CD4-positive, alpha-beta T cell treated with Interleukin-12 subunit alpha and Interleukin-12 subunit beta, for 1 hour (primary cell): ENCODE measurements at places on chromosomes 13 and 19.

DNA sequence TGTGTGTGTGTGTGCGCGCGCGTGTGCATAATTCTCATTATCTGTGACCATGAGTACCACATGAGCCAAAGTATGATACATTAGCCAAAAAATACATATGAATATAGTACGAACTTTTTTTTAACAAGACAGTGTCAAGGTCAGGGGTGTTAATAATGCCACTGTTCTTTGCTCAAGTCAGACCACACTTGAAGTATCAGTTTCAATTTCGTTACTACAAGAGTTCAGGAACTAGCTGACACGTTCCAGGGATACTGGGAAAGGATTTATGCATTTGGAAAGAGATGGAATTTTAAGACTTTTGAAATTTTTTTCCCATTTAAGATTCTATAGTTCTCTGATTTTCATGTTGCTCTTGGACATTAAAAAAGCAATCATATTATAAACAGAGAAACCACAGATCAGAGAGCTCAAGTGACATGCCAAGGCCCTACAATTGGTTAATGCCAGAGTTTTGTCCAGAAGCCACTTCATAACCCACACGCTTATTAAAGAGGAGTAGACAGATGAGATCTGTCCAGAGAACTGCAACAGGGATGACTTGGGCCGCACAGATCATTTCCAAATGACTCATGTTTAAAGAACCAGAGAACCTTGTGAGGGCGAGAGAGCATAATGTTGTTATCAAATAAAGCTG is 718.8 kb upstream of the SGCG start:
- DNase-seq = no peak

- DNase-seq = no peak
Measured at GRCh38 chr13:73248711-73249580, 190.1 kb downstream of the KLF5 start.

DNA sequence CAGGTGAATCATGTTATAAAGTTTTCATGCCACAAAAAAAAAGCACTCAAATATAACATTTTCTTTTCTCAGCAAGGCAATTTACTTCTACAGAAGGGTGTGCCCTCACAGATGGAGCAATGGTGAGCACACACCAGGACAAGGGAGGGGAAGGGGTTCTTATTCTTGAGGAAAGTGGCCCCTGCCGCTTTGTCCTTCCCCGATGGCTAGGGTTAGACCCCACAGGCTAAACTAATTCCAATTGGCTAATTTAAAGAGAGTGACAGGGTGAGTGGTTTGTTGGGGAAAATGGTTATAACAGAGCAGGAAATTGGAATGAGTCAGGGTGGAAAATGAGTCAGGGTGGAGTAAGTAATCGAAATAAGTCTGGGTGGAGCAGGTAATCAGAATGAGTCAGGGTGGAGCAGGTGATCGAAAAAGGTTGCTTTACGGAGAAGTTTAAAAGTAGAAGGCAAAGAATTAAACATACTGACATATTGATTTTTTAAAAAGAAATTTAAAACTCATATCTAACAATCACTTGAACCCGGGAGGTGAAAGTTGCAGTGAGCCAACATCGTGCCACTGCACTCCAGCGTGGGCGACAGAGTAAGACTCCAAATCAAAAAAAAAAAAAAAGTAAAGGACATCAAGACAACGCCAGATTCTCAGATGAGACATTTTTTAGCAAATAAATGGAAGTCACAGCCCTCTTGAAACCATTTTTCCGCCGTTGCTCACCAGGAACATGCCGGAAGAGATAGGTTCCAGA is 813 bp downstream of the ZNF562 start:
- DNase-seq = no peak

- DNase-seq = no peak
Measured at GRCh38 chr13:48437371-48437770, 24.5 kb upstream of the LPAR6 start.

- no peak for DNase-seq
Measured at GRCh38 chr19:40740747-40741146, 9.5 kb downstream of the ACTMAP start.

GRCh38 chr13:34201050-34201913 is 383.3 kb downstream of the RFC3 start:
- DNase-seq = no peak

DNA sequence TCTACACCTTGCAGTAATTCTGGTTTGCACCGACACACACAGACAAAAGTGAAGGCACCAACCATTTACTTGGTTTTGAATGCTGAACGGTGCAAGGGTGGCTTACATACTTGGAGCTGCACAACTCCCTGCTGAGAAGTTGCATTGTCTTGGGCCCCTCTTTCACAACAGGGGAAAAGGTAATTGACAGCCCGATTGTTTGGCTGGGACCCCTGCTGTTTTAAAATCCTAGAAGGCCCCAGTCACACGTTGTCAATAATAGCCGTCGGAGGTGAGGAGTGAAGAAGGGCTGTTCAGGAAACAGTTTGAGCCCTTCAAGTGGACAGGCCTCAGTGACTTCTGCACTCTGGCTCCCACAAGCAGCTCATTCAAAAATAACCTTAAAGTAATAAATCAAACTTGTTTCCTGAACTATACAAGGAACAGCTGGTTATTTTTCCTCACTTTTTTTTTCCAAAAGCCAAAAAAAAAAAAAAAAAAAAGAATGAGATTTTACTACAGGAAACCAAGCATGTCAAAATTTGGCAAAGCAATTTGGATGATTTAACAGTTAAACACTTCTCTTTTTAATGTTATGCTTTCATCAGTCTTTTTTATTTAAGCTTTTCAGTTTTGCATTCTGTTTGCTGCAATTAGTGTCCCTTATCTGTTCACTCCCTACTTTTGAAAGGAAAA is 19.0 kb upstream of the SPRY2 start:
- DNase-seq = no peak

- no peak for DNase-seq
Measured at GRCh38 chr19:33590224-33590623, 31.5 kb upstream of the CHST8 start.

DNA sequence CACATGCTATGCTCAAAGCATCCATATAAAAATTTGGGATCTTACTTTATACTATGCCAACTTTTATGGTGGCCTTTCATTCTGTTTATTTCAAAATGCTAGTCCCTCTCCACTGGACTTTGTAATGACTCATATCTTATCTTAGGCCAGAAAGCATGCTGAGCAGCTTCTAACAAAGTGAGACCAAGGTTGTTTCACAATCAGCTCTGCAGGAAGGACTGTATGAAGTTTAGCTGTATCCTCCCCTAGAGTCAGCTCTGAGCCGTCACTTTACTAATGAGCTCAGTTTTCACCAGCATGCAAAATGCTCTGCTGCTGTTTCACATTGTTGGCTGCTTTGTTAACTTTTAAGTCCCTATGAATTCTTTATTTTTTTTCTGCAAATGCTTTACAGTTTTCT is 1608.8 kb downstream of the OLFM4 start:
- no peak for DNase-seq

DNA sequence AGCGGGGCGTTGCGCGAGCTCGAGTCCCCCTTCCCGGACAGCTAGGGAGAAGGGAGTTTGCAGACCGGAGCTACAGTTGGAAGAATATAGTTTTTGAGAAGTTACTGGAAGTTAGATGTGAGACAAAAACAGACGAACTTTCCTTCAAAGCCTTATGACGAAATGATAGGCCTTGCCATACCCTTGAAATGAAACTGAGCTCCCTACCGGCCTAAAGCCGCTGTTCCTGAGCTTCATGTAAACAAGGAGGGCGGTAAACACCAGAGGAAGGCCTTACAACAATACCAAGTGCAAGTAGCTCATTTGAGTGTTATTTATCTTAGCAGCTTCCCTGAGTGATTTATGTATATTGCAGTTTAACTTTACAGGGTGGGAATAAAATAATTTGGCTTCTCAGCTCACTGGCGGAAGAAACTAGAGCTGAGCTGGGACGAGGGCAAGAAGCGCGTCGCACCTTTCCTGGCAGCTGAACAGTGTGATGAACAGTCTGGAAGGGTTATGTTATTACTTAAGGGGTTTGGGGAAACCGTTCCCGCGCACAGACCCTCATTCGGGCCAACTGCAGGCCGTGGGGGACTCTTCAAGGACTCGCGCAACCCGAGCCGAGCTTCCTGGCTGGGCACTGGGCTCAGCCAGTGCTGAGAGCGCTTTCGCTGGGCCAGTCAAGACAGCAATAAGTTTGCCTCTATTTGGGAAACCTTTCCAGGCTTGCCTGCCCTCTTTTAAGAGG is 111.2 kb downstream of the KCNRG start:
- peak; percentile 56 for DNase-seq

DNA sequence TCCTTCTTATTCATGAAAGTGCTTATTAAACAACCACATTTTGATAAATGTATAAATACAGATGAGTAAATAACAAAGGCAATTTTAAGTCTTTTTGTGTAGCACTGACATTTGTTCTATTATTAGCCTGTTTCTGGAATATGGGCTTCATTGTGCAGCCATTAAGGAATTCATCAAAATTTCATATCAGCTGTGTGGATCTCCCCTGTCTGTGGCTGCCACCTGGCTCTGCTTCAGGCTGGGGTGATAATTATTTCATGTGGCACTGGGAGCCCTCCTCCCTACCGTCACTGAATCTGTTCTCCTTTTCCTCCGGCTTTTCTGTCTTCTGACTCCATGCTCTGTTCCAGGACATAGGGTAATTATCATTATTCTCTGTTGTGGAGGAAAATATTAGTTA is 57.1 kb downstream of the LMO7 start:
- no peak for DNase-seq

DNA sequence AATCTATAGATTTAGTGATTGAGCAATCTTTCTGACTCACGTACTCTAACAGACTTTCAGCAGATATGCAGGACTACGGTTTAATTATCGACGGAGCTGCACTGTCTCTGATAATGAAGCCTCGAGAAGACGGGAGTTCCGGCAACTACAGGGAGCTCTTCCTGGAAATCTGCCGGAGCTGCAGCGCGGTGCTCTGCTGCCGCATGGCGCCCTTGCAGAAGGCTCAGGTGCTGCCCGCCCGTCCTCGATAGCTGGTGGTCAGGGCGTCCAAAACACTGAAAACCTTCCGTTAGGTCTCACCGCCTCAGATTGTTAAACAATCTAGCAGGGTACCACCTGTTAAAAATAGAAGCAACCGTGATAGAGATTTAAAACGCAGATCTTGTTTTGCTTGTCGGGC is 113.2 kb upstream of the MCF2L start:
- DNase-seq = no peak

GRCh38 chr19:32138416-32138815 is 207.0 kb upstream of the ZNF507 start:
- no peak for DNase-seq

GRCh38 chr13:113411216-113412023 is 41.9 kb downstream of the ADPRHL1 start:
- DNase-seq = no peak

DNA sequence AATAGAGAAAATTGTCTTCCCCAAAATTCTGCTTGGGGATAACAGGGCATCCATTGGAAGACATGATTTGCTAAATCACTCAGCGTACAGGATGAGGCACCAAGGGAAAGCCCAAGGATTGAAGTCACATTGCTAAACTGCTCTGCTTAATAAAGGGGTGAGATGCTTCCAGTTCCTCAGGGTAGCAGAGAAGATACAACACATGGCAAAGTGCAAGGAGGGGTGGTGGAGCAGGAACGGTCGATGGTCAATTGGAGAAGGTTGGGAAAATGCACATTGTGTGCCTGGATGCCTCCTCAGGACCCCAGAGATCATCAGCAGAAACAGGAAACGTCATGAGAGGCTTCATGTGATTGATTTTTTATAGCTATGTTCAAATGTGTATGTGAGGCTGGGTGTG is 116.3 kb upstream of the SOX1 start:
- DNase-seq = no peak

GRCh38 chr13:48978942-48979601 is 3.4 kb downstream of the FNDC3A start:
- DNase-seq = no peak

- DNase-seq = no peak
Measured at GRCh38 chr19:18329035-18329376, 6.1 kb upstream of the LSM4 start.

DNA sequence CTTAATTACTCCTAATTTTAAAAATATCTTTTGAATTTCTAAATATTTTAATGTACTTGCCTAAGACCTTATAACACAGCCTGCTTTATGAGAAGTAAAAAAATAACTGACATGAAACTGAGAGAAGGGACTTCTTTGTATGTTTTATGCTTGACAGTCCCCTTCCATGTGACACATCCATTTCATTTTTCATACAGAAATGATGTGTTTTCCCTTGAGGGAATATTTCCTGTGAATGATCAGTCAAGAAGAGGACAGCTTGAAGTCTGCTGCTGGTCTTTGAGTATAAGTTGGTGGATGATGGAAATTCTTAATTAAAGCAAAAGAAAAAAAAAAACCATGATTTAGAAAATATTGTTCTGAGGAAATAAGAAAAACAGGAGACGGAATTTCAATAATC is 230.4 kb upstream of the KLHL1 start:
- DNase-seq = no peak

DNA sequence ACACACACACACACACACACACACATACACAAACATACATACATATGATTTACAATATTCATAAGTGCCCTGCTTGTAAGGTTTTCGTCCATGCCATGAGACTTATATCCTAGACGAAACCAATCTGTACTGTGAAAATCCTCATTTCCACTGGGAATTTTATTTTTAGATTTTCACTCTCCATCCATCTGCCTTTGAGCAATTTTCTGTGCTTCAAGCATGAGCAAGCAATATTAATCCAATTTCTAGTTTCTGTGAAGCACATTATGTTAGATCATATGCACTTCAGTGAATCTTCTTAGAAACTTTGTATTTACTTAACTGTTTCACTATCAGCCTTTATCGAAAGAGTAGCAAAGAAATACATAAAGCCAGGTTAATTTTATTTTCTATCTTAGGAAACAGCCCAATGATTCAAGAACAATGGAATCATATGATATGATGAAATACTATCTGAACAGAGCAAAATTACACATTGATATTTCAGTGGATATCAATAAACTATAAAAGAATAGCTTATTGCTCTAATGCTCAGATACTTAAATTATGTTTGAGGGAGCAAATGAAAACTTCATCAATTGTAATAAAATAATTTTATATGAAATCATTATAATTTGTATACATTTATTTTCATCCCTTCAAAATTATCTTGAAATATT is 1100.7 kb upstream of the MIR17HG start:
- DNase-seq = no peak
